Stimulated activated CD8-positive, alpha-beta memory T cell treated with anti-CD3 and anti-CD28 coated beads, Interleukin-2, amount 100 ng/mL, for 1 hour (primary cell): ENCODE measurements at places on chromosomes 4 and X.

DNA sequence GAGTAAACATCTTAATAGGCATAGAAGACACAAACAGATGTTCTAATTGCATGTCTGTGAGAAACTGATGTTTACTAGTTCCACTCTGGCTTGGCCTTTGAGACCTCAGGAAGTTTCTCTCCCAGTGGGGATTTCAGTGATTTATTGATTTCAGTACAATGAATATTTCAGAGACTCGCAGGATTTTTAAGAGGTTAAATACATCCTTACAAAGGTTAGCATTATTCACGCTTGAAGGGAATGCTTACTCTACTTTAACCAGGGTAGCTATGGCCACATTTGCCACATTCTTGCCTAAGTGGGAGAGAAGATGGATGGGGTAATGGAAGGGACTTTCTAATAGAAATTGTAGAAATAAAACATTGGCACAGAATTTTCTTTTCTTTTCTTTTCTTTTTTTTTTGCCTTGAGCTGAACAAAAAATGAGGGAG, 480.1 kb downstream of the SPRY1 start:
- DNase-seq: no peak

DNA sequence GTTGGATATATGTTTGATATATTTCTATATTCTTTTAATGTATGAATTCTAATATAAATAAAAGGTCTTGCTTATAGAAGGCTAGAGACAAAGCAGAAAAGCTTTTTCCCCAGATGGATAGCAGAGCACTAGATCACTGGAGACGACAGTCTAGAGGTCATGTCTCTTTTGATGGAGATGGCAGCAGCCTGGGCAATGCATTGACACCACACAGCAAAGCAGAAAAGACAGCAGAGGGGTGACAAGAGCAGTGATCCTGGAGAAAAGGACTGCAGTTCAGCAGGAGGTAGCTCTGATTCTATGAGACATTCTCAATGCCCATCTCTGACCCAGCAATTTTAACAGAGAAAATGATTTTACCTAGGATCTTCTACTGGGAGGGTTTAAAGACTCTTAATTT, 210.6 kb downstream of the DTHD1 start:
- no peak for DNase-seq

- no peak for DNase-seq
Measured at GRCh38 chr4:82482387-82482786, 52.0 kb downstream of the ENOPH1 start.

GRCh38 chrX:150833454-150834056, 64.9 kb downstream of the CD99L2 start:
- DNase-seq: no peak

DNA sequence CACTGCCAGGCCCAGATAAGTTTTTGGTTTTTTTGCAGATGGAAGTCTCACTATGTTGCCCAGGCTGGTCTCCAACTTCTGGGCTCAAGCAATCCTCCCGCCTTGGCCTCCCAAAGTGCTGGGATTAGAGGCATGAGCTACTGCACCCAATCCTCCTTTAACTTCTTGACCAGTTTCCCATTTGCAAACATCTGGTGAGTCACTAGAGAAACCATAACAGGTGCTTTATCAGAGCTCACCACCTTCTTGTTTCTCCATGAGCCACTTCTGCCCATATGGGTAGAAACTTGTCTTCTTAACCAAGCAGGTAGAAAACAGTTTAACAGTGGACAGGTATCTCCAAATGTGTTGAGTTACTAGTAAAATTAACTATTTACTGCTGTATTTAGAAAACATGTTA, 128.4 kb upstream of the AP1S2 start:
- DNase-seq: no peak

GRCh38 chr4:184028561-184029374, 123.7 kb downstream of the STOX2 start:
- DNase-seq: no peak

DNA sequence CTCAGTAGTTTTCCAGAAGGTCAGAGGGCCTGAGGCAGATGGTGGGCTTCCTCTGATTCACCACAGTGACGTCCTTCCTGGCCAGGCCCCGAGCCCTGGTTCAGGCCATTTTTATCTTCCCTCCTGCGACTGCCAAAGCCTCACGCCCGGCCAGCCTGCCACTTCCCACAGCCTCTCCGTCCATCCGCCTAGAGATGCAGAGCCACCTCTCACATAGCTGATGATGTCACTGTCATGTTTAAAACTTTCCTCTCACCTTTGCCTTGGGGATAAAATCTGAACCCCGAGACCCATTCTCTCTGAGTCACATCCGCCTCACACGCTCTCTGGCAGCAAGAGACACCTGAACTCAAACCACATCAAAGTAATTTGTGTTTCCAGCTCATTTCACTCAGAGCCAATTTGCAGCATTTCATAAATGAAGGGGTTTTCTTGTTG, 175.3 kb downstream of the QDPR start:
- DNase-seq: peak; percentile 45

DNA sequence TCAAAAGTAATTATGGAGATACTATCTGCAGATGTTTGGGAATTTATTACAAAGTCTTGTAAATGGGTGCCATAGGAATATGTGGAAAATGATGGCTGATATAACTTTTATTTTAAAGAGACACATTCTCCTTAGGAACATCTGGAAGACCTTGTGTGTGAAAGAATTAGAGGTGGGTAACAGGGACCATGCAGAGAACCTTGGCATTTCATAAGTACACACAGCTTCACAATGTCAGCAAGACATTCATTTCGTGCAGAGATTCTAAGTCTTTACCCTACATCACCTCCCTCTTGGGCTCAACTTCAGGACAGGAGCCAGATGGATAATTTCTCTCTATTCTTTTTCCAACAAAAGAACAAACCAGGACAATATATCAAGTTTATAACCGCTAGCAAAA, 458.1 kb upstream of the INTU start:
- DNase-seq: no peak

- DNase-seq: no peak
Measured at GRCh38 chr4:16801356-16801755, 97.1 kb downstream of the LDB2 start.

- no peak for DNase-seq
Measured at GRCh38 chrX:25005382-25006185, 10.2 kb downstream of the ARX start.
